GM10248 (cell line): ENCODE measurements at places on chromosomes 1 and 21.

- peak; percentile 14 for DNase-seq
These were observed 1211.6 kb upstream of the ADGRL4 start for GRCh38 chr1:80218112-80218511.

GRCh38 chr1:110057963-110058518 is 12.4 kb downstream of the ALX3 start:
- no peak for DNase-seq

GRCh38 chr1:3296326-3296725 is 158.1 kb upstream of the ARHGEF16 start:
- DNase-seq = no peak

DNA sequence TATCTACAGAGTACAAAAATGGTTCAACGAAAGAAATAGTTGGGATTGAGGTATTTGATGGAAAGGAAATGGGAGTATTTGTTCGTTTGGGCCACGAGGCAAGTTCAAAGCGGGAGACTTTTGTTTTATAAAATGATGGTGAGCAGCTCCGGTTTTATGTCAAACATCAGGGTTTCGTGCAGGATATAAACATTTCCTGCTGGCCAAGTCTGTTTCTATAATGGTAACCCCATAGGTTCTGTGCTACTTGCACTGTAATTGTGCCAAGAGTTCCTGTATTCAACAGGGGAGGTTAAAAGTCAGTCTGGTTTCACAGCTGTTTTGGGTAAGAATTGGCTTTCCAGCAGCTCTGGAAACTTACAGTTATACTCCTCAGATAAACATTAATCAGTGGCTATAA is 290.3 kb upstream of the NRIP1 start:
- no peak for DNase-seq

DNA sequence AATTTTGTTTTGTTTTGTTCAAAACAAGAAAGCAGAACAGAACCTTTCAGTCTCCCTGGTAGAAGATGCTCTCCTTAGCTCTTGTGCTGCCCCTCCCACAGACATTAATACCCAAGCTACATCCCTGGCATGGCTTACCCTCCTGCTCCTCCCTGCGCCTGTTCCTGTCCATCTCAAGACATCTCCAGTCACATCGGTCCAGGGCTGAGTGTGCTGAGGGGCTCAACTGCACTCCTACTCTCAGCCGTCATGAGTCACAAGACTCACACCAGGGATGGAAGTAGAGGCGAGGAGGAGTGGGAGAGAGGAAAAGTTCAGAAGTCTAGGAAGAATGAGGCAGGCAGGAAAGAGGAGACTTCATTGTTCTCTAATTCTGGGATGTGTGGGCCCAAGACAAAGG is 9.2 kb upstream of the TACSTD2 start:
- no peak for DNase-seq

DNA sequence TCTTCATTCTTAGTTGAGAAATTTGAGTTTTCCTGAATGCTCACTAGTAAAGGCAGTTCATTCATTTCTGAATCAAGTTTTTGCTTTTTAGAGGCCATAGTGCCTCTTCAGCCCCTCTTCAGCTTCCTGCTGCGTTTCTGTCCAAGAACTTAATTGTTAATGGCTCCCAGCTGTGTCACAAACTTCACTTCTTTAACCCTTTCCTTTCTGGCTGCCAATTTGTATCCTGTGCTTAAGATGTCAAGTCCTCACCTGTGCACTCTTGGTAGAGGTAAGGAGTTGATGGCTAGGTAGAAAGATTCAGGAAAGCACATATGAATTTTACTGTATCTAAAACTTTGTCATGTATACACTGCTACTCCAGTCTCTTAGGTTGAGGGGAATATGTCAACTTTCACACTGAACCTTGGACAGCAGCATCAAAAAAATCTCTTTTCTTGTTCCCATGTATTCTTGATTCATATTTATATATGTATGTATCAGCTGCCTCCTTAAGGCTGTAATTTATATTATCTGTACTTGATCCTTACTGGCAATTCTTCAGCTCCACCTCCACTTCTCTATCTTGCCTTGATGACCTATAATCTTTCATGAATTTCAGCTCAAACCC is 612.8 kb downstream of the LMO4 start:
- no peak for DNase-seq
